ENCODE measurements at places on chromosomes 3 and 15.

DNA sequence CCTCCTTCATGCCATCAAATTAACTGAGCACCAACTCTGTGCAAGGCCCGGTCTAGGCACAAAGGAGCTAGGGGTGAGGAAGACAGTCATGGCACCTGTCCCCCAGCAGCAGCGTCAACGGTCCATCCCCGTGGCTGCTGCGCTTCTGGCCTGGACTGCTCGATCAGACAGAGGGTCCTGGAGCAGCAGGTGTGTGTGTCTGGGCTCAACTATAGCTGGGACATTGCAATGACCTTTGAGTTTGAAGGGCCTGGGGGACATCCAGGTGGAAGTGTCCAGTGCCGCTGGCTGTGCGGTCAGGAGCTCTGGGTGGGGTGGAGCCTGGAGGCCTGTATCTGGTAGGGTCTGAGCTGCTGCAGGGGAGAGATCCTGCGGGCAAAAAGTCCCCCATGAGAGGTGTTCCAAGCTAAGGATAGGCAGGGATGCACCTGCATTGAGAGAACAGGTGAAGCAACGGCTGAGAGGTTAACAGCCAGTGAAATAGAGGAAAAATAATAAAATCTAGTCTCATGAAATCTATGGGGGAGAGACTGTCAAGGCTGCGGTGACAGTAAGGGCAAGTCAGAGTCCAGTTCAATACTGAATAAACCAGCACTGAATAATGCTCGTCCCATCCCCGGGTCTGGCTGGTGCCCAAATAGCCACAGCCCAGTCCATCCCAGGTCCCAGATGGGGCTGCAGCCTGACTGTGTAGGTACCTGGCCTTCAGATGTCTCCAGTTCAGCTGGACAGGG is 25.4 kb upstream of the SLC41A3 start:
- no peak for DNase-seq

DNA sequence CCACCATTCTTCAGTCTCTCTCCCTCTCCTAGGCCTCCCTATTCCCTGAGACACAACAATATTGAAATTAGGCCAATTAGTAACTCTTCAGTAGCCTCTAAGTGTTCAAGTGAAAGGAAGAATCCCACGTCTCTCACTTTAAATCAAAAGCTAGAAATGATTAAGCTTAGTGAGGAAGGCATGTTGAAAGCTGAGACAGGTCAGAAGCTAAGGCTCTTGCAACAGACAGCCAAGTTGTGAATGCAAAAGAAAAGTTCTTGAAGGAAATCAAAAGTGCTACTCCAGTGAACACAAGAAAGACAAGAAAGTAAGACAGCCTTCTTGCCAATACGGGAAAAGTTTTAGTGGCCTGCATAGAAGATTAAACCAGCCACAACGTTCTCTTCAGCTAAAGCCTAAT is 41.3 kb downstream of the PPM1L start:
- no peak for DNase-seq

- DNase-seq = no peak
Measured at GRCh38 chr3:45994419-45995235, 997 bp downstream of the FYCO1 start.

DNA sequence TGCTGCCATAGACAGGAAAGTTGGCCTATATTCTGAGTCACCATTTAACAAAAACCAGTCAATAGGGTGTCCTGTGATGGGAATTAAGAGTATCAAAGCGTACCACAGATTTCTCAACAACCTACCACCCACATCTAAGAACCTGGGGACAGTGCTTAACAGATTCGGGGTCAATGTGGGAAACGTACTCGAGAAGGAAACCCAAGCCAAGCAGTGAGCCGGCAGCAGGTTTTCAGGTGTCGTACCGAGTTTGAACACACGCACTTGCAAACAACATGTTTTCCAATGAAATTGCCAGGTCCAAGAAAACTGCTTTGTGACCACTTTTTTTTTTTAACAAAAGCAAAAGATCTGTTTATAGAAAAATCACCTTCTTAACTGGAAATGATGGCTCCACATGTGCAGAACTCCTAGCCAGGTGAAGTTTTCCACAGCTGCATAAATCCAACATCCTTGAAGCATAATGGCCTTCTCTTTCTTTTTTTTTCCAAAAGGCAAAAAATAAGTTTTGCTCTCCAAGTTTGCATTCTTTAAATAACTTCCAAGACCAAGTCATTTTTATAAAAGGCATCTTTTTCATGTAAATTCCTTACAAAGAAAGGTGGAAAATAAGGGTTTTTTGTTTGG is 45.7 kb downstream of the ADAMTS17 start:
- DNase-seq = no peak

DNA sequence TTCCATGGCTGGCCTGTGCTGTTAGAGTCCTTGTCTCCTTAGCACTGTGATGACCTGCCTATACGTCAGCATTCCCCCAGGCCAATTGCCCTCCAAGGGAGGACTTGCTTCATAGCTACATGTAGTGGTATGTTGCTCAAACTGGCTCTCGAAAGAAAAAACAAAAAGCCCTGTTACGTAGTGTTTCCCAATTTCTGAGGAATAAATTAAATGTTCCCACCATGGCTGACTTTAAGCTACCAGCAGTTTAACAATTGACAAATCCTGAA is 54.6 kb downstream of the WNT7A start:
- no peak for DNase-seq

DNA sequence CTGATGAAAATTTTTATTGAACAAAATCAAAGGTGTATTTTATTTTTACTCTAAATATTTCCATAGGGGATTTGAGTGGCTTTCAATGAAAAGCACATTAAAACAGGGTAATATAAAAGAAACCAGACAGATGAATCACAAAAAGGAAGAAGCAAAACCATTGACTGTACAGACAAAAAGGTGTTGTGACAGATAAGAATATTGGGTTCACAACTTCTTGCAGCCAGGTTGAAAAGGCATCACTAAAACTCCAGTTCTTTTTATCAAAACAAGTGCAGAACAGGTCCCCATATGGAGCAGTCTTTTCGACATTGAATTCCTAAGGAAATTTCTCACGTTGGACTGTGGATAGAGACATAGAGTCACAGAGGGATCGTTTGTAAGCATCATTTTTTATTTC is 53.8 kb downstream of the AGTR1 start:
- no peak for DNase-seq

DNA sequence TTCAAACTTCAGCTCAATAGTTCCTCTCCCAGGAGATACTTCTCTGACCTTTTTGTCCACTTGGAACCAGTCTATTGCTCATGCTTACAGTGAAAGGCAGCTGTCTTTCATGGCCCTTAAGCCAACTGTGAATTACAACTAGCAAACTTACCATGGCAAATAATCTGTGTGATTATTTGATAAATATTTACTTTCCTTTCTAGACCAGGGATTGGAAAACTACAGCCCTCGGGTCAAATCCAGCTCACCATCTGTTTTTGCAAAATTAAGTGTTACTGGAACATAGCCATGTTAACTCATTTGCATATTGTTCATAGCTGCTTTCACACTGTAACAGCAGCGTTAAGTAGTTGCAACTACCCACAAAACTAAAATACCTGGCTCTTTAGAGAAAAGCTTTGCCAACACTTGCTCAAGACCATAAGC is 289.1 kb upstream of the MCTP2 start:
- peak; percentile 44 for DNase-seq

DNA sequence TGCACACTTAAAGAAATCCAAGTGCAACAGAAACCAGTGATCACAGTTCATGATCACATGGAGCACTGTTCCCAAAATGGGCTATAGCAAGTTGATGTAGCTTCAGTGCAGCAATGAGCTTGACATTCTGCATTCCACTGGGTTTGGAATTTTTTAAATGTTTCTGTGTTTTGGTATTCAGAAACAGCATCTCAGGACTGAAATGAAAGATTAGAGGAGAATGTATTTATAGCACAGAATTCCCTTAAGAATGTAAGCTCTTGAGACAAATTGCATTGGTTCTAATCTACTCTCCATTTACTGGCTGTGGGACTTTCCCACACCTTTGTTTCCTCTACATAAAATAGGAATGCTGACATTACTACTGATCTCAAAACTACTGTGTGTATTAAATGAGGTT is 162.7 kb downstream of the FGF12 start:
- DNase-seq = no peak

GRCh38 chr3:143001034-143001368 is 369 bp upstream of the U2SURP start:
- DNase-seq = no peak

GRCh38 chr3:121803771-121804320 is 31.0 kb downstream of the IQCB1 start:
- no peak for DNase-seq

DNA sequence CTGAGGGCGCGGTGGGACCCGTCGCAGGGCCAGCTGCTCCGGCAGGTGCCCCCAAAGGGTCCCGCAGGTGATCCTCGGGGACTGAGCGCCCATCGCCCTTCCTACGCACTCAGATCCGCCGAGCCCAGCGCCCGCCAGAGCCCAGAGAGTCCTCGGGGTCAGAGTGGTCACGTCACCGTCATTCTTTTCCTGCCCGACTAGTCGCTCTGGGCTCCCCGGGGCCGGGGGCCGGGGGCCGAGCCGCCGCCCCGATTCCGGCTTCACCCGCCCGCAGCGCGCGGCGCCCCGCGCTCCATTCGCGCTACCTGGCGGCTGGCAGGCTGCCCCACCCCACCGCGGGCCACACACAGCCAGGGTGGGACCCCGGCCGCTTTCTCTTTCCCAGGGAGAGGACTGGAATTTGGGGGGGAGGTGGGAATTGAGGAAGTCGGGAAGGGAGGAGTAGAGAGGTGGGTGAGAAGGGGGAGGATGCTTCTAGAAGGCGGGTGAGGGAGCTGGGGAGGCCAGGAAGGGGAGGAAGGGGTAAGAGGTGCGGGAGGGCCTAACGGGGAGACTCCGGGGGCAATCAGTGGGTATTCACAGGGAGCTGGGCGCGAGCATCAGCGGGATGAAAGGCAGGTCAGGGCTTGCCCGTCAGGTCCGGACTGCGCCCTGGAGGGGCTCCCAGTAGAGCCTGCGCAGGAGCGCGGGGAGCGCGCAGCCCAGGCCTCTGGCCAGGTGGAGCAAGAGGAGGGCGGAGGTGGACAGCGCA is 36.1 kb upstream of the EPHB3 start:
- no peak for DNase-seq

DNA sequence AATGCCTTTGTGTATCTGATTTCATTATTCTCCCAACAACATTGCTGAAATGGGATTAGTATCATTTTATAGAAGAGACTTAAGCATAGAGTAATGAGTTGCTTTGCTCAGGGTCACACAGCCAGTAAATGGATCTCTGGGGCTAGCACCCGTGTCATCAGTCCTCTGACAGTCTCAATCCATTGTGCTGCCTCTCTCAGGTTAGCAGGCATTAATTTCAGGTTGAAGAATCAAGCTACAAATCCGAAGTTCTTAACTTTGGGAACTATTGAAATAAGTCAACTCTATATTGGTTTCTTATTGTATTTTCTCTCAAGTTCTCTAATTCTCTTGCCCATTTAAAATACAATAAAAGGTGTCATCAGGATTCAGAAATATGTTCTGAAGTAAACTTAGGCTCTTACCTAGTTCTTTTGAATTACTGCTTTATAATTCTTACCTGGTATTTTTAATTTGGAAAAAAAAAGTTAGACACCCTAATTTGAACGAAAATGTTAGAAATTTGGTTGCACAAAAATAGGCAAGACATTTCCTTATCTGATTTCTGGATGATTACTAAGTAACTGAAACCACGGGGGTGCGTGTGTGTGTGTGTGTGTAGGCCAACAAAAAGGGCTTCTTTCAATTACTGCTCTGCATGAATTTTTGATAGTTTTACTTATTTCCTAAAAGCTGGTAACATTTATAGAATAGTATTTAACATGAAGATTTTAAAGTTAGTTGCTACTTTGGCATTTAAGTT is 189.8 kb downstream of the MBNL1 start:
- DNase-seq = no peak

DNA sequence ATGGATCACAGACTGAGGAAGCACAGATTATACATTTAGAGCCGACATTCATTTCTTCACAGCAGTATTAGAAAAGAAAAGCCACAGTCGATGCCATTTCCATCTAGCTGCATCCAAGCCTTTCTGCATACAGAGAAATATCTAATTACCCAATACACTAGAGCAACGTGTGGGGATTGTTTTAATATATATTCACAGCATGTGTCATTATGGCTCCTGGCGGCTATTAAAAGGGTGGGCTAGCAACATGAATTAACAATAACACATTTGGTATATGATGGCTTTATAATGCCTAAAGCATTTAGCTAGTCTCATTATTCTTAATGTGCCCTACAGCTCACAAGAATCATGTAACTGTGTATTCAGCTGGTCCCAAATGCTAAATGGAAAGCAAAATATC is 1030.5 kb downstream of the FHIT start:
- DNase-seq = peak; percentile 62

GRCh38 chr3:171806200-171807128 is 3.8 kb downstream of the PLD1 start:
- DNase-seq = no peak

DNA sequence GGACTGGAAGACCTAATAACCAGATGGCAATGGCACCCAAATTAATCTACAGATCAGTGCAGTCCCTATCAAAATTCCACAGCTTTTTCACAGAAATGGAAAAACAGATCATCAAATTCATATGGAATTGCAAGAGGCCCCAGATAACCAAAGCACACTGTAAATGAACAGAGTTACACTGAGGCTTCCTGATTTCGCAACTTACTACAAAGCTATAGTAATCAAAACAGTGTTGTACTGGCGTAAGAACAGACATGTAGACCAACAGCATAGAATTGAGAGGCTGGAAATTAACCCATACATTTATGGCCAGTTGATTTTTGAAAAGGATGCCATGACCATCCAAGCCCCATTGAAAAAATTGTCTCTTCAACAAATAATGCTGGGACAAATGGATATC is 16.2 kb downstream of the XPC start:
- DNase-seq = no peak

GRCh38 chr3:49124991-49125670 is 4.5 kb upstream of the USP19 start:
- DNase-seq = no peak

DNA sequence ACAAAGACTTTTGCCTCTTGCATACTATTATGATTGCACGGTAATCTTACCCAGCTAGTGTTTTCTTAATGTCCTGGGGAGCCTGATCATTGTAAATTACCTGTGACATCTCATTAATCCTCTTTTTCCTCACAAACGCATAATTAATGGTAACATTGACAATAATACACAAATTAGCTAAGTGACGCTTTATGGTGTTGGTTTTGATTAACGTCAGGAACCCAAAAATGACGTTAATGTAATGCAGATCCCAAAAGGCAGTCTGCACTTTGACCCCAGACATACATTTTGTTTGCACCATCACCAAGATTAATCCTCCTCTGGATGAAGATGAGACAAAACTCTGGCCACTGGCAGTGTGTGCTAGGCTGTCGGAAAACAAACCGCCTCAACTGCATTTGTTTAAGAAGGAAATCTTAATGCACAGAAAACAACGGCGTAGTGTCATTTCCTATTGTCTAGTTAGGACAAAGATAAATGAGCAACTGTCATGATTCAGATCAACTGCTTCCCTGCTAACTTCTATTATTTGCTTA is 83.9 kb upstream of the CDIN1 start:
- no peak for DNase-seq

- no peak for DNase-seq
Measured at GRCh38 chr15:85646538-85647091, 148.1 kb downstream of the KLHL25 start.

GRCh38 chr3:156790156-156790555 is 36.0 kb upstream of the LEKR1 start:
- DNase-seq = no peak

- no peak for DNase-seq
Measured at GRCh38 chr15:63703641-63704240, 106.6 kb downstream of the FBXL22 start.
